ENCODE measurements at places on chromosomes 1 and 21.

- no peaks in the 10 kb centered on the region for H3K36me3 ChIP-seq
- H3K27me3 ChIP-seq, result no peaks in the 10 kb centered on the region
- H3K4me3 ChIP-seq, result no peak overlapping the region
- no peak for DNase-seq
Observed at GRCh38 chr1:4485398-4485797, 169.0 kb upstream of the AJAP1 start.

DNA sequence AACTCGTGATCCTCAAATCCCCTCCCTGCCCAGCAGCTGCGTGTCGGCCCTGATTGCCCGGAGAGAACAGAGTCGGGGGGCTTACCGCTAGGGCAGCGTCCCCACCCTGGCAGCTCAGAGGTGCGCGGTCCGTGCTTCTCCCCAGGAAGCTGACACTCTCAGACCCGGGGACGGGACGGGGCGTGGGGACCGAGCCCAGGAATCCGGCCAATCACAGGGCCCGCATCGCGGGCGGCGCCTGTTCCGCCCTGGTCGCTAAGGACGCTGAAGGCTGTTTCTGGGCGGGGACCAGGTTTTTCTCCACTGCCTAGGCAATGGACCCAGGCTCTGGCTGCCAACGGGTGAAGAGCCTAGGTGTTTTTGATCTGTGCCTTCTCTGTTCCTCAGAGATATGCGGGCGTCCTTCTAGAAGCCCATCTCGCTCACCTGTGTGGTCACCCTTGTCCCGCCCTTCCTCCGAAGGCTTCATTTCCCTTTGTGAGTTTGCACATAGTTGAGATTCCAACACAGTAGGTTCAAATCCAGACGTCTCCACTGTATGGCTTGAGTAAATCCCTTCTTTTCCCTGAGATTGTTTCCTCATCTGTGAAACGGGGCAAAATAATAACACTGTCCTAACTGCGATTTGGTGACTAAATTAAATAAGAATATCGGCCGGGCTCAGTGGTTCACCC, at the start of gene C1orf87:
TSS of gene C1orf87 (minus strand) at position 166 of the 674 bp plus-strand sequence. CDS start 1,127 bp downstream, outside the sequence.
- DNase-seq, result no peak
- H3K36me3 ChIP-seq, result no peaks in the 10 kb centered on the region
- H3K27ac ChIP-seq, result no peak within 1 kb of the TSS
- H3K4me1 ChIP-seq, result no peaks in the 10 kb centered on the region
- H3K4me3 ChIP-seq, result no peak within 1 kb of the TSS
- peaks cover 38% of the 10 kb centered on the region for H3K27me3 ChIP-seq

DNA sequence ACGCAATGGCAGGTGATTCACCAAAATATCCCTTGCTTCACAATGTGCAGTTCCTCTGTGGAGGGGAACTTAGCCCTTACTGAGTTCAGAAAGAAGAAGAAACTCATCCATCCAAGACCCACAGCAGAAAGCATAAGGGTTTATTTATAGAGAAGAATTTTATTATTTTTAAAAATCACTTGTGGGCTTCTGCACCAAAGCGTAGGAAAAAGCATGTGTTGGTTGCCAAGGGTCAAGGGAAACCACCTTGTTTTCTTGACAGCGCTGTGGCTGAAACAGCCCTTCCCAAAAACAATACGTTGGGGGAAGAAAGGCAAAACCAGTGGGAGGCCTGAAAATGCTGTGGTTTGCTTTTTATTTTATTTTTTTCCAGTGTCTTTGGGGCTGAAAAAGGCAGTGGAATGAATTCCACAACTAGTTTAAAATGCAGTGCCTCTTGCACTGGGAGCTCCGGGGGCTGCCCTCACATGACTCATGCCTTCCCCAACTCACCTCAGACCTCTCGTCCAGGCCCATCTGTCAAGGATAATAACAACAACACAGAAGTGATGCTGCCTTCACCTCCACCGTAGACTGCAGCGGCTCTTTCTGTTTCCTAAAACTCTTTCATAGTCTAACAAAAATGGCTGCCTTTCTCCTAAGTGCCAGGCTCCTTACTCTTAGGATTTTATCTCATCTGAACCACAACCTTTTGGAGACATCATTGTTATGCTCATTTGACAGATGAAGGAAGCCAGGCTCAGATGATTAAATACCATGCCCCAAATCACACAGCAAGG, 224.2 kb upstream of the JUN start:
- DNase-seq, result no peak
- H3K4me1 ChIP-seq, result peaks cover 26% of the 10 kb centered on the region
- no peaks in the 10 kb centered on the region for H3K36me3 ChIP-seq
- no peak overlapping the region for H3K4me3 ChIP-seq
- H3K27me3 ChIP-seq, result no peaks in the 10 kb centered on the region
- no peak overlapping the region for H3K27ac ChIP-seq

DNA sequence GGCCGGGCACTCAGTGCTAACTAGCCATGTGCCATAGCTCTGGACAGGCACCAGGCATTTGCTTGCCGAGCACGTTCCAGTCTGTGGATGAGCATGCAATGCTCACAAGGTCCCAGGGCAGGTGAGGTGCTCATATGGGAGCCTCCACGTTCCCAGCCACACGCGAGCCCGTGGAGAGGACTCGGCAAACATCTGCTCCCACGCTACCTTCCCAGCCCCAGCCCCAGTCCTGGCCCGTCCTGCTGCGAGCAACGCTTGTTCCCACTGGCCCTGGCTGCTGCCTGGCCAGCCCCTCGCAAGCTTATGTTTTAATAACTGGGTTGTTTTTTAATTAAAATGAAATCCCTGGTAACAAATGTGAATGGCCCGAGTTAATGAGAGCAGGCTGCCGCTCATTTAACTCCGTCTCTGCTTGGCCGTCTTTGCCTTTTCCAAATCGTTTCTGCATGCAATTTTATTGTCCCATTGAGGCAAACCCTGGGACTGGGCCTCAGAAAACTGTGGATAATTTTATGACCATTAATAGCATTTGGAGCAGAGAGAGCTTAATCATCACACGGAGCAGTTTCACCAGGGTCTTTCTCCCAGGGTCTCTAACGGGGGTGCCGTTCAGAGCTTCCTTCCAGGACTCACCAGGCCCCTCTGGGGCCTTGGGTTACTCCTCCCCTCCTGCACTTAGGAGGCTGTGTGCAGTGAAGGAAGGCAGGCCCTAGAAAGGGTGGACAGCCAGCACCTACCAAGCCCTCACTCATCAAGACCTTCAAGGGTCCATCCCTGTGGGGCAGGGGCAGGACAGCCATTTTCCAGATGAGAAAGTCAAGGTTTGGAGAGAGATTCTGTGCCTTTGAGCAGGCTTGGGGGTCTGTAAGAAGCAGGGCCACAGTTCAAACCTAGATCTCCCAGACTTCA, 136.8 kb downstream of the GLIS1 start:
- no peak overlapping the region for H3K27ac ChIP-seq
- H3K27me3 ChIP-seq, result no peaks in the 10 kb centered on the region
- no peaks in the 10 kb centered on the region for H3K36me3 ChIP-seq
- no peak for DNase-seq
- no peaks in the 10 kb centered on the region for H3K4me1 ChIP-seq
- H3K4me3 ChIP-seq, result no peak overlapping the region

DNA sequence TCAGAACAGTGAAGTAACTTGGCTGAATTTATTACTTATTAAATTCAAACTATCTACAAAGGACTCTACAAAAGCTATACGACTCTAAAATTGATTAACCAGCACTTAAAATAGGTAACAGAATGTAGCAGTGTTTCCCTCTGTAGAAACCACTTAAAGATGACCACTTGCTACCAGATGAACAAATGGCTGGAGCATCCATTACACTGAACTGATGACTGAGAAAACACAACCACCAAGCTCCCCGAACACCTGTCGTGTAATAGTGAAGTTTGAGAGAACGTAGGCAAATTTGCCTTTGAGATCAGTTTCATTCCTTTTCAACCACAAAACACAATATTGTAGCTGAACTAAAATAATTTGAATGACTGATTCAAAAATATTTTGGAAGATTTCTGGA, 226.7 kb downstream of the KCNT2 start:
- DNase-seq, result no peak
- no peaks in the 10 kb centered on the region for H3K27me3 ChIP-seq
- no peaks in the 10 kb centered on the region for H3K36me3 ChIP-seq
- no peak overlapping the region for H3K4me3 ChIP-seq
- H3K4me1 ChIP-seq, result no peaks in the 10 kb centered on the region

DNA sequence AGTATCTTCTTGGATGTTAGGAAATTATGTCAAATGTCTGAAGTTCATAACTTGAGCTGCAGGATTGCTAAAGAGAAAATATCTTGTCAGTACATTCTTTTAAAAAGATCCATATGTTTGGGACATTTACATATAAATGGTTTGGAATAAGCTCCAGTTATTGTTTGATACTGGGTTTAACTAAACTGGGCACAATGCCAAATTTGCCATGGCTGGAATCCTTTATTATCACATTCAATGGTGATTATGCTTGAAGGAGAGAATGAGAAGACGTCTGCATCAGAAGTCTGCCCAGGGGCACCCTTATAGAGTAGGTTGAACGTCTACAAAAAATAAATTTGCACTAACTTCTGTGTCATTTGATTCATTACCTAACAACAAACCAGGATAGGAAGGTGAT, 652.5 kb downstream of the AMY1C start:
- no peaks in the 10 kb centered on the region for H3K4me1 ChIP-seq
- H3K4me3 ChIP-seq, result no peak overlapping the region
- no peaks in the 10 kb centered on the region for H3K36me3 ChIP-seq
- no peak for DNase-seq
- H3K27me3 ChIP-seq, result no peaks in the 10 kb centered on the region

DNA sequence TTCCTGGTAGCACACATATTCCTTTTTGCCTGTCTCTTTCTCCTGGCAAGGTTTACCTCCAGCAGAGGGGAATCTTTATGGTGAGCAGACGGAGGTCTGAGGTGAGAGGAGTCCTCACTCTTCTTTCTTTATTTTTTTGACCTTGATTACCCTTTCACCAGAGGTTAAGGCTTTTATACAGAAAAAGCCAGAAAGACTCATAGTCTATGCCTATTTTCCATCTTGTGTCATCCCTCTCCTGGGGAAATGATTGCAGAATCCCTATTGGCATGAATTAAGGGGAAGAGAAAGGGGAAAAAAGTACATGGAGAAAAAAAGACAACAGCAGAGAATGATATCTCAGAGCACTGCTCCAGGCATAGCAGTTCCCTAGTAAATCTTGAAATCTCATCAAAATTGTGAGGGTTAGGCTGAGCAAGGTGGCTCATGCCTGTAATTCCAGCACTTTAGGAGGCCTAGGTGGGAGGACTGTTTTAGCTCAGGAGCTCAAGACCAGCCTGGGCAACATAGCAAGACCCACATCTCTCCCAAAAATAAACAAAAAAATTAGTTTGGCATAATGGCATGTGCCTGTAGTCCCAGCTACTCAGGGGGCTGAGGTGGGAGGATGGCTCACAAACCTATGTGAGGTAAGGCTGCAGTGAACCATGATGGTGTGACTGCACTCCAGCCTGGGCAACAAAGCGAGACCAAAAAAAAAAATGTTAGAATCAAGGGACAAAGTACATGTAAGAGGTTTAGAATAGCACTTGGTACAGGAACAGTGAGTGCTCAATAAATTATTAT, 1.2 kb upstream of the XPR1 start:
- H3K4me3 ChIP-seq, result no peak overlapping the region
- H3K27ac ChIP-seq, result peak overlapping the region; percentile 96
- DNase-seq, result no peak
- no peaks in the 10 kb centered on the region for H3K36me3 ChIP-seq

Data from heart left ventricle (tissue), 16 donors.